ENCODE measurements at places on chromosomes 16 and 17.

DNA sequence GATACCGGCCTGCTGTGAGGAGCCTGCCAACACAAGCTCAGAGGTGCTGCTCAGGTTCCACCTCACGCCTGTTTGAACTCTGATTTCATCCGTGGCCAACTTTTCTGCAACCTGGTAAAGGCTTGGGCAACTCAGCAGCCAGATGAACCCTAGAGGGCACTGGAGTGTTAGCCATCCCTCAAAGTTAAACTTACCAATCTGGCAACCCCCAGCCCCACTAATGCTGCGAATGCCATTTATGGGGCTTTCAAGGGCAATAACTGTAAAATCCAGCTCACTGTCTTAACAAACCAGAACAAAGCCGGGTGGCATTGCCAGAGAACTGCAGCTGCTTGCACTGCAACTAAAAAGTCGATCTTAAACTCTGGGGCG lies 105.5 kb downstream of the AXIN2 start:
- peaks cover 15% of the 10 kb centered on the region for H3K27me3 ChIP-seq
- H3K4me3 ChIP-seq = no peak overlapping the region
- H3K36me3 ChIP-seq = no peaks in the 10 kb centered on the region

- no peaks in the 10 kb centered on the region for H3K36me3 ChIP-seq
- H3K27me3 ChIP-seq = no peaks in the 10 kb centered on the region
- H3K27ac ChIP-seq = no peak overlapping the region
- H3K4me3 ChIP-seq = no peak overlapping the region
- H3K4me1 ChIP-seq = no peaks in the 10 kb centered on the region
Measured at GRCh38 chr16:82609140-82609539, 17.6 kb upstream of the CDH13 start.

DNA sequence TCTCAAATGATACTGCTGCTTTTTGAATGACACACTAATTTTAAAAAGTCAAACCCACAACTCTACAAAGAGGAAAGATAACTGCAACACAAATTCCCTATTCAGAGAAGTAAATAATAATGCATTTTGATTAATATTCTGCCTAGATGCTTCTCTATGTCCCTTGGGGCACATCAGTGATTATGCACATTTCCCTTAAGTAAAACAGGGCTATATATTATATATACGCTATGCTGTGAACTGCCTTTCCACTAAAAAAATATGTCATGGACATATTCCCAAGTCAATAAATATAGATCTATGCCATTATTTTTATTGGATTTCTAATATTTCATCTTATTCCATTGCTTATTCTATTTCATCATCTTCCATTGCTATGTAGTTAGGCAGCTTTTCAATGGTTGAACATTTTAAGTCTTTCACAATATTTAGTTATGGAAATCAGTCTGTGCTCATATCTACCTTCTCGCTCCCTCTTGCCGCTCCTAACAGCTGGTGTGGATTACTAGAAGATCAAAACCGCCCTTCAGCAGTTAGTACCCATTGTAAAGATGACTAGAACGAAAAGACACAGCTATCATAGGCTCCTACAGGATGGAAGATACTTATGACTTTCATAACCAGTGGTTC lies 468.2 kb upstream of the GOT2 start:
- no peak overlapping the region for H3K27ac ChIP-seq
- H3K27me3 ChIP-seq = no peaks in the 10 kb centered on the region
- no peaks in the 10 kb centered on the region for H3K36me3 ChIP-seq
- no peak overlapping the region for H3K4me3 ChIP-seq
- no peak for DNase-seq
- H3K4me1 ChIP-seq = no peaks in the 10 kb centered on the region

- H3K4me1 ChIP-seq = peaks cover 23% of the 10 kb centered on the region
- no peak overlapping the region for H3K27ac ChIP-seq
- H3K4me3 ChIP-seq = no peak overlapping the region
- no peak for DNase-seq
Measured at GRCh38 chr17:17415006-17415405, 61.8 kb upstream of the MED9 start.

GRCh38 chr16:66928702-66929388 lies 3.5 kb upstream of the RRAD start:
- H3K27me3 ChIP-seq = peaks cover 14% of the 10 kb centered on the region
- H3K36me3 ChIP-seq = peaks cover 17% of the 10 kb centered on the region
- peaks cover 38% of the 10 kb centered on the region for H3K4me1 ChIP-seq
- no peak for DNase-seq
- H3K4me3 ChIP-seq = no peak overlapping the region

- DNase-seq = no peak
- H3K36me3 ChIP-seq = no peaks in the 10 kb centered on the region
- no peak overlapping the region for H3K4me3 ChIP-seq
- no peaks in the 10 kb centered on the region for H3K4me1 ChIP-seq
Measured at GRCh38 chr17:34173241-34173640, 81.8 kb upstream of the CCL2 start.

GRCh38 chr16:17568239-17568638 lies 97.5 kb upstream of the XYLT1 start:
- H3K27me3 ChIP-seq = peaks cover 24% of the 10 kb centered on the region
- no peaks in the 10 kb centered on the region for H3K4me1 ChIP-seq
- H3K36me3 ChIP-seq = no peaks in the 10 kb centered on the region
- DNase-seq = no peak
- H3K4me3 ChIP-seq = no peak overlapping the region
- H3K27ac ChIP-seq = no peak overlapping the region

DNA sequence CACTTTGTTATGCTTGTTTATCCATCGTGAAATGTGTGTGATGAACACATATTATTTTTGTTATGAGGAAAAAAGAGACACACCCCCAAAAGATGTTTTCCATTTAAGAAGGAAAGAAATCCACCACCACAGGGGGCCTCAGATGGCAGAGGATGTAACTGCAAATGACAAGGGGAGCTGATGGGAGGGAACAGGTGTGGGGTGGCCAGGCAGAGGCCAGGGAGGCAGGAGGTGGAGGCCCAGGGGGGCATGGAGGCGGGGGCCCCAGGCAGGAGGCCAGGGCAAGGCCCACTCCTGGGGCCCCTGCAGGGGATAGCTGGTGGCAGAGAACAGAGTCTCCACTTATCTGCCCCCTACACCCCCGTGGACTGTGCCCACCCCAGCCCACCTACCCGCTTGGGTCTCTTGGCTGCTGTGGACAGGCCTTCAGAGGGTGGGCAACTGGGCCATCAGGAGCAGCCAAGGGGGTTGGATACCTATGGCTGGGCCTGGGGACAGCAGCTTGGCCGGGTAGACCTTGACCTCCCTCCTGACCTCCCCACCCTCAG lies 28.0 kb downstream of the PPL start:
- H3K4me1 ChIP-seq = no peaks in the 10 kb centered on the region
- peaks cover 22% of the 10 kb centered on the region for H3K27me3 ChIP-seq
- no peak overlapping the region for H3K4me3 ChIP-seq
- H3K27ac ChIP-seq = no peak overlapping the region
- DNase-seq = no peak
- H3K36me3 ChIP-seq = no peaks in the 10 kb centered on the region

- H3K4me1 ChIP-seq = peaks cover 4% of the 10 kb centered on the region
- no peak overlapping the region for H3K4me3 ChIP-seq
- peaks cover 6% of the 10 kb centered on the region for H3K36me3 ChIP-seq
- no peaks in the 10 kb centered on the region for H3K27me3 ChIP-seq
Measured at GRCh38 chr17:63306855-63307254, 139.3 kb downstream of the CYB561 start.

DNA sequence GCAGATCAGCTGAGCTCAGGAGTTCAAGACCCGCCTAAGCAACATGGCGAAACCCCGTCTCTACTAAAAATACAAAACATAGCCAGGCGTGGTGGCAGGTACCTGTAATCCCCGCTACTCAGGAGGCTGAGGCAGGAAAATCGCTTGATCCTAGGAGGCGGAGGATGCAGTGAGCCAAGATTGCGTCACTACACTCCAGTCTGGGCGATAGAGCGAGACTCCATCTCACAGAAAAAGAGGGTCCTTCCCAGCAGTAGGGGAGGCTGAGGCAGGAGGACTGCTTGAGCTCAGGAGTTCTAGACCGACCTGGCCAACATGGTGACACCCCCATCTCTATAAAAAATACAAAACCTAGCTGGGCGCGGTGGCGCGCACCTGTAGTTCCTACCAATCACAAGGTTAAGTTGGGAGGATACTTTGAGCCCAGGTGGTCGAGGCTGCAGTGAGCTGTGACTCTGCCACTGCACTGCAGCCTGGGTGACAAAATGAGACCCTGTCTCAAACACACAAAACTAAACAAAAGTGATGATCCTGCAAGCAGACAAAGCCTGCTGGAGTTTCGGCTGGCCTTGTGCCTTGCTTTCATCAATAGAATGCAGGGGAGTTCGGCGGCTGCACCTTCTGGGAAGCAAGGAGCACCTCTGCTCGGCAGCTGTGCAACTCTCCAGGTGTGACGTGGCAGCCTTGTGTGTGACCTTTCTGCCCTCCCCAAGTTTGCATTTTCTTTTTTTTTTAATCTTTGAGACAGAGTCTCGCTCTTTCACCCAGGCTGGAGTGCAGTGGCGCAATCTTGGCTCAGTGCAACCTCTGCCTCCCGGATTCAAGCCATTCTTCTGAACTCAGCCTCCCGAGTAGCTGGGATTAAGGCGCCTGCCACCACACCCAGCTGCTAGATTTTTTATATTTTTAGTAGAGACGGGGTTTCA lies 12.4 kb upstream of the YWHAE start:
- DNase-seq = no peak
- H3K4me1 ChIP-seq = peaks cover 2% of the 10 kb centered on the region
- H3K27me3 ChIP-seq = no peaks in the 10 kb centered on the region
- peaks cover 4% of the 10 kb centered on the region for H3K36me3 ChIP-seq

- H3K4me3 ChIP-seq = no peak overlapping the region
- no peak overlapping the region for H3K27ac ChIP-seq
- H3K36me3 ChIP-seq = no peaks in the 10 kb centered on the region
Measured at GRCh38 chr17:31112001-31112661, 17.4 kb downstream of the NF1 start.

DNA sequence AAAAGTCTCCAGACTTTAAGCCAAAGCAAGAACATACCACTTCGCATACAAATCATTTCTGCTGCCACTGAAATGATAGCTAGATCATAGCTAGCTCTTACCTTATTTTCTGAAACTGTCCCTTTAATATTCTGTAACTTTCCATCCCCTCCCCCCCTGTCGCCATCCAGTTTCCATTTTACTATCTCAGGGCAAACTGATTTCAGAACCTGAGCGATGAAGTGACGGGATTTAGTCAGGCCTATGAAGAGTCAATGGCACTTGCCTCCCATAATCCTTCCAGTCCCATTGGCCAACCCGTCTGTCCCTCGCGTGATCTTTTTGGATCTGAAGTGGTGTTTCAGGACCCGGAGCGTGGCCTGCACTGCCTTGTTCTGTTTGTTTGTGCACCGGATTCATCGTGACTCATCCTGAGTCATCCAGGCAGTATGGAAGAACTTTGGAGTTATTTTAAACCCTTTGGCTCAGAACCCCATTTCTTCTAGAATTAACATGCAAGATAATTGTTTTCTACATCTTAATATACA lies 199.8 kb upstream of the CHMP6 start:
- peaks cover 22% of the 10 kb centered on the region for H3K4me1 ChIP-seq
- H3K36me3 ChIP-seq = peaks cover 65% of the 10 kb centered on the region
- H3K4me3 ChIP-seq = no peak overlapping the region

DNA sequence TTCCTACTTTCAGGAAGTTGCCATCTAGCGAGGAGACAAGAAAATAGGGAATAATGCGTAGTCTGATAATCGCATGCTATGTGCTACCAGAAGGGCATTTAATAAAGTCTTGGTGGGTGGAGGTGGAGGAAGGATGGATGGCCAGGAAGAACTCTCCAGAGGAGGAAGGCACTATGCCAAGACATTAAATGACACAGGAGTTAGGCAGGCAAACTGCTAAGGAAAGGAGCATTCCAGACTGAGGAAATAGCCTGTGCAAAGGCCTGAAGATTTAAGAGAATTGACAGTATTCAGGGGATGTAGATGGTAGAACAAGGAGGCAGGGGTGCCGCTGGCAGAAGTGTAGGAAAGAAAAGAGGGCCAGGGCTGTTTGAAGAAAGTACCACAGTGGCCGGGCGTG lies 19.3 kb upstream of the ARHGAP44 start:
- H3K4me3 ChIP-seq = no peak overlapping the region
- no peaks in the 10 kb centered on the region for H3K36me3 ChIP-seq
- DNase-seq = no peak
- peaks cover 4% of the 10 kb centered on the region for H3K27me3 ChIP-seq

DNA sequence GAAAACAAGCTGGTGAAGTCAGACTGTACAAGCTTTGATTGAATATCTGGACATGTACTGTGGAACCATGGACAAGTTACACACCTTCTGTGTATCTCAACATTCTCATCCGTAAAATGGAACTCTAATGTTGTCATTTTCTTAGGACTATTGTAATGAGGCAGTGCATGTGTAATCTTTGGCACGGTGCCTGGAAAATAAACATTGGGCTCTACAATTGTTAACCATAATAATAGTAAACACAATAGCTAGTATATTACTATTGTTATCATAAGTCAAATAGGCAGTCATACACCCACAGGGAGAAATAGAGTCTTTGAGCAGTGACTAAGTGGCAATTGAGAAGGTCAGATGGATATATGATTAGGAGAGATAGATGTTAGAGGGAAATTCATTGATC lies 39.8 kb upstream of the ANKFN1 start:
- no peak overlapping the region for H3K27ac ChIP-seq
- no peaks in the 10 kb centered on the region for H3K36me3 ChIP-seq
- no peaks in the 10 kb centered on the region for H3K4me1 ChIP-seq
- DNase-seq = no peak
- no peak overlapping the region for H3K4me3 ChIP-seq

DNA sequence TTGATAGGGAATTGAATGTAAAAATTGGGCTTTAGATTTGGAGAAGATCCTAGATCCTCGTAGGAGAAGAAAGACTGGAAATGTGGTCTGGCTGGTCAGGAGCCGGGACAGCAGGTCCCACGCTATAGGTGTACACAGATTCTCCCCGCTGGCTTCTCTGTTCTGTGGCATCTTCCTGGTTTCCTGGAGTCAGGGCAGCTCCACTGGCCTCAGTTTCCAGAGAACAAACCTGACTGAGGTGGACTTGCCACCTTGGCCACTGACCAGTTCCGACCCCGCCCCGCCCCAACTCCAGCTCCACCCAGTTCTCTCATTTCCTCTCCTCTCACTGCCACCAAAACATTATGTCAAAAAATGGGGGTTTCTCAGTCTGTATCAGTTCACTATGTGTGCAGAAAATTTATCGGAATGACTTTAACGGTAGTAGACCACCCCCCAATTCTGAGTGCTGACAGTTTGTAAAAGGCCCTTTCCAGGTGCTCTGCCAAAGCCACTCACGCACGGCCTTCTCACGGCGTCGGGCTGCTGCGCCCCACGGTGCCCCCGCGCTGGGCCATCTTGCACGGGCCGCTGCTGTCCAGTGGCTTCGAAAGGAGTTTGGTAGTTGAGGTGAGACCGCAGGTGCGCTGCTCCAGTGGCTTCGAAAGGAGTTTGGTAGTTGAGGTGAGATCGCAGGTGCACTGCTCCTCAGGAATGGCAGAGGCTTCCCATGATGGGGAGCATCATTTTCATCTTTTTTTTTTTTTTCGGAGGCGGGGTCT lies 161.4 kb upstream of the CHMP6 start:
- no peak overlapping the region for H3K27ac ChIP-seq
- no peaks in the 10 kb centered on the region for H3K27me3 ChIP-seq
- DNase-seq = no peak

GRCh38 chr16:716200-716568 lies 1.3 kb downstream of the METRN start:
- H3K27me3 ChIP-seq = peaks cover 14% of the 10 kb centered on the region
- peak overlapping the region; percentile 59 for H3K4me3 ChIP-seq
- peak overlapping the region; percentile 66 for H3K27ac ChIP-seq
- no peaks in the 10 kb centered on the region for H3K36me3 ChIP-seq
- DNase-seq = no peak

GRCh38 chr17:48004983-48005382 lies 32.6 kb downstream of the COPZ2 start:
- H3K27ac ChIP-seq = no peak overlapping the region
- no peak for DNase-seq
- H3K4me1 ChIP-seq = peaks cover 21% of the 10 kb centered on the region
- H3K36me3 ChIP-seq = no peaks in the 10 kb centered on the region
- H3K4me3 ChIP-seq = no peak overlapping the region

Measured in stimulated activated naive B cell treated with anti-CD40 and anti-IgM and Interleukin-4, amounts not matched to agents 10 μg/mL and 1 μg/mL and 100 μg/mL, for 72 hours (primary cell).